ENCODE measurements at places on chromosomes 6 and 20. TPM values are rescaled to one million over a fixed set of nuclear protein-coding genes. Genes with fewer than 3 reads are reported as not detected.
A peak's percentile ranks its signal among the peaks of the same experiment; 100 is the strongest.

GRCh38 chr6:44727651-44728630 lies 340.4 kb downstream of the CDC5L start:
- no peaks in the 10 kb centered on the region for H3K36me3 ChIP-seq
- no peak overlapping the region for H3K4me3 ChIP-seq
- no peak for DNase-seq

- H3K27me3 ChIP-seq, result no peaks in the 10 kb centered on the region
- H3K36me3 ChIP-seq, result peaks cover 7% of the 10 kb centered on the region
- no peak for DNase-seq
- no peak overlapping the region for H3K27ac ChIP-seq
- H3K4me1 ChIP-seq, result peaks cover 34% of the 10 kb centered on the region
These were observed 161.4 kb downstream of the TMEM200A start for GRCh38 chr6:130527173-130527572.

GRCh38 chr6:149477544-149477943 lies 7.3 kb downstream of the ZC3H12D start:
- H3K4me1 ChIP-seq, result peaks cover 53% of the 10 kb centered on the region
- no peak overlapping the region for H3K27ac ChIP-seq
- DNase-seq, result no peak
- no peak overlapping the region for H3K4me3 ChIP-seq
- peaks cover 52% of the 10 kb centered on the region for H3K36me3 ChIP-seq
- no peaks in the 10 kb centered on the region for H3K27me3 ChIP-seq

GRCh38 chr20:31691646-31692275 lies 30.9 kb downstream of the BCL2L1 start:
- DNase-seq, result no peak
- H3K27ac ChIP-seq, result peak overlapping the region; percentile 75
- H3K4me3 ChIP-seq, result peak overlapping the region; percentile 1
- H3K27me3 ChIP-seq, result no peaks in the 10 kb centered on the region
- peaks cover 71% of the 10 kb centered on the region for H3K36me3 ChIP-seq
- H3K4me1 ChIP-seq, result peaks cover 66% of the 10 kb centered on the region

DNA sequence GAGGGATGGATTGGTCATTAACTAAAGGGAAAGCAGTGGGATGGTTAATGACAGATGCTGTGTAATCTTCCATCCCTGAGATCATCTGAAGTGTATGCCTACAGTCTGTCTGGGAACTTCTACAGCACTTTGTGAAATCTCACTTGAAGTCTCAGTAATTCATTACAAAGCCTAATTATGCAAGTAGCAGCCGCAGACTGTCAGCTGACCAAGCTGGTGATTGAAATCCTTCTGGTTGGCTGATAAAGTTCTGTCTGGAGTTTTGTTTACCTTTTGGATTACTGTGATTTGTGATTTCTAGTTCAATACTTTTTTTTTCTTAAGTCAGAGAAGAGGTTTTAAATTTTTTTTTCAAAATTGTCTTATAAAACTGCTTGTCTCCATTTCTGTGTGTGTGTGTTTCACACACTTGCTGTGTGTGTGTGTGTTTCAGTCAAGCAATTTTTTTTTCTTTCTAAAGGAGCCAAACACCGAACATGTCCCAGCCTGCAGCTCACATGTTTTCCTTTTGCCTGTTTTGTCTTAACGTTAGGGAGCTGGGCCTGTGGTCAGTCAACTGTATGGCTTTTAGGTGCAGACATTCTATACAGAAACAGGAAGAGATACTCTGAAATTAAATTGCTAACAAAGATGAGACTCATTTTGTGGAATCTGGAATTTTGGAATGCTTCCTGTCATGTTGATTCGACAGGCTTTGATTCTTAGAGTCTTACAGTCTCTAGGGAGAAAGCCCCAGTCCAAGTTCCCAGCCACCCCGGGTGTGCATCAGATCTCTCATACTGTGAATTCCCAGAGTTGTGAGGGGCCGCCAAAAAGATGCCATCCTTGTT lies 28.5 kb upstream of the ADGRF4 start:
- no peak overlapping the region for H3K27ac ChIP-seq
- no peaks in the 10 kb centered on the region for H3K4me1 ChIP-seq
- H3K36me3 ChIP-seq, result no peaks in the 10 kb centered on the region
- H3K4me3 ChIP-seq, result no peak overlapping the region
- no peak for DNase-seq

DNA sequence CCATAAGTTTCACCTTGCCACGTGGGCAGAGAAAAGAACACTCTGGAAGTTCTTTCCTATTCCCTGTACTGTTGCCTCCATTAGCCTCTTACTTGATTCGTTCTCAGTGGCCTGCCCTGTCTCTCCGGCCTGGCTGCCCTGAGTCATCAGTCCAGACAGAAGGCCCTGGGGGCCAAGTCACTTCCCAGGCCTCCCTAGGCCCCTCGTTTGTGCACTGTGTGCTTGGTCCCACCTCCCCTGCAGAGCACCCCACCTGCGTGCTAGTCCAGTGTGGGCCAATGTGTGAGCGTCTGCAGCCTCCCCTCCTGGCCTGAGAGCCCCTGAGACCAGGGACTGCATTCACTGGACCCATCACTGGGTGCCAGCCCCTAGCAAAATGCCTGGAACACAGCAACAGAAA lies 191.2 kb upstream of the RREB1 start:
- no peak overlapping the region for H3K27ac ChIP-seq
- H3K4me1 ChIP-seq, result peaks cover 36% of the 10 kb centered on the region
- no peaks in the 10 kb centered on the region for H3K36me3 ChIP-seq
- no peak overlapping the region for H3K4me3 ChIP-seq
- peaks cover 25% of the 10 kb centered on the region for H3K27me3 ChIP-seq

GRCh38 chr6:7311917-7312615 lies 933 bp downstream of the SSR1 start:
- peaks cover 51% of the 10 kb centered on the region for H3K4me1 ChIP-seq
- H3K27me3 ChIP-seq, result no peaks in the 10 kb centered on the region
- peaks cover 45% of the 10 kb centered on the region for H3K36me3 ChIP-seq
- peak overlapping the region; percentile 92 for H3K27ac ChIP-seq
- H3K4me3 ChIP-seq, result peak overlapping the region; percentile 94
- no peak for DNase-seq

- H3K27ac ChIP-seq, result no peak overlapping the region
- peaks cover 2% of the 10 kb centered on the region for H3K4me1 ChIP-seq
- no peaks in the 10 kb centered on the region for H3K36me3 ChIP-seq
- H3K27me3 ChIP-seq, result peaks cover 3% of the 10 kb centered on the region
- H3K4me3 ChIP-seq, result no peak overlapping the region
These were observed 92.8 kb upstream of the EPB41L1 start for GRCh38 chr20:36061754-36062153.

Gene IMPG1
- not detected for total RNA-seq

Gene ABHD16B
- not detected for total RNA-seq

Measured in activated CD8-positive, alpha-beta T cell treated with anti-CD3 and anti-CD28 coated beads for 36 hours (primary cell).